HuH-7.5 (cell line): ENCODE measurements at places on chromosomes 4 and X.

DNA sequence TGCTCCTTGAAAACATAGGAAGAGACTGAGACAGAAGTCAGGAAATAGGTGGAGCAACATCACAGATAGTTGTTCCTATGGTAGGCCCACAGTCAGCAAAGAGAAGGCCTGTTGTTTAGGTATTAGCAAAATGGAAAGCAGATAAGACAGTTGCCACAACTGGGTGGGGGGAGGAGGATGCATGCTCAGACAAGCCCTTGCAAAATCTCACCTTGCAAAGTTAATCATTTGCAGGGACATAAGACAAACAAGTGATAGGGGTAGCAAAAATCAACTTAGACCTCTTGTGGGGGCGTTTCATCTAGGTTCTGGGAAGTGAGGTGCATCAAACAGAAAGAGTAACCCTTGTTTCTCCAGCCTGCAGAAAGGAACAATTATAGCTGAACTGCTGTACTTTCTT is 30.7 kb downstream of the SERPINA7 start:
- no peak for DNase-seq

GRCh38 chrX:40646489-40647306 is 663 bp downstream of the CXorf38 start:
- DNase-seq, result no peak

- no peak for DNase-seq
These were observed 22.7 kb upstream of the SEPSECS start for GRCh38 chr4:25182937-25183336.

- DNase-seq, result no peak
These were observed 82.4 kb downstream of the ATP10D start for GRCh38 chr4:47567511-47567910.

DNA sequence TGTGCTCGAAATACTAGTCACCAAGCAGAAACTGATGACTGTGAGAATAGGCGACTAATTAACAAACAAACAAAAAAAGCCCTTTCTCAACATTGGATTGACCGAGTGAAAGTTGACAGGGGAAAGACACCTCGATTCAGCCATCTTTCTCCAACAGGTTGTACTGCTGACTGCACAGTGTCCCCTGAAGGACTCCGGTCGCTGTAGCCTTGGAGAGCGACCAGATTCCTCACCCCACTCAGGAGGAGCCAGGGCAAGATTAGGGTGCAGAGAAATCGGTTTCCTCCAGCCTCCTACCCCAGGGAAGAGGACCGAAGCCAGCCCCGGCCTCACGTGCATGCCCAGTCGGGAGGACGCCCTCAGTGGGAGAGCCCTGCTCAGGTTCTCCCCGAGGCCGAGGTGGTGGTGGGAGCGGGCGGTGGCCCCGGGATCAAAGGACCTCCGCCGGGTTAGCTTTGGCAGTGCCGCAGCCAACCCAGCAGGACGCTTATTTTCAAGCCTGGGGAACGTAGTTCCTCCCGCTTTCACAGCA is 1.1 kb upstream of the RAP1GDS1 start:
- DNase-seq, result peak; percentile 49

DNA sequence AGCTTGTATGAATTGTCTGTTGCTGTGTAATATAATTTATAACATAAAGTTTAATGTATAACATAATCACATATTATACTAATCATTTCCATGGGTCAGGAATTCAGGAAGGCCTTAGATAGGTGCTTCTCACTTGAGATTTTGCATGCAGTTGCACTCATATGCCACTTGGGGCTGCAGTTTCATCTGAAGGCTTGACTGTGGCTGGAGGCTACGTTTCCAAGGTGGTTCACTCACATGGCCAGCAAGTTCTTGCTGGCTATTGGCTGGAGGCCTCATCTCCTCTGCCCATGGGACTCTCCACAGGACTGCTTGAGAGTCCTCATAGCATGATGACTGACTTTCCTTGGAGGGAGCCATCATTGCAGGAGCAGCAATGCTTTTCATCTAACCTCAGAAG is 53.4 kb upstream of the STX18 start:
- DNase-seq, result no peak

DNA sequence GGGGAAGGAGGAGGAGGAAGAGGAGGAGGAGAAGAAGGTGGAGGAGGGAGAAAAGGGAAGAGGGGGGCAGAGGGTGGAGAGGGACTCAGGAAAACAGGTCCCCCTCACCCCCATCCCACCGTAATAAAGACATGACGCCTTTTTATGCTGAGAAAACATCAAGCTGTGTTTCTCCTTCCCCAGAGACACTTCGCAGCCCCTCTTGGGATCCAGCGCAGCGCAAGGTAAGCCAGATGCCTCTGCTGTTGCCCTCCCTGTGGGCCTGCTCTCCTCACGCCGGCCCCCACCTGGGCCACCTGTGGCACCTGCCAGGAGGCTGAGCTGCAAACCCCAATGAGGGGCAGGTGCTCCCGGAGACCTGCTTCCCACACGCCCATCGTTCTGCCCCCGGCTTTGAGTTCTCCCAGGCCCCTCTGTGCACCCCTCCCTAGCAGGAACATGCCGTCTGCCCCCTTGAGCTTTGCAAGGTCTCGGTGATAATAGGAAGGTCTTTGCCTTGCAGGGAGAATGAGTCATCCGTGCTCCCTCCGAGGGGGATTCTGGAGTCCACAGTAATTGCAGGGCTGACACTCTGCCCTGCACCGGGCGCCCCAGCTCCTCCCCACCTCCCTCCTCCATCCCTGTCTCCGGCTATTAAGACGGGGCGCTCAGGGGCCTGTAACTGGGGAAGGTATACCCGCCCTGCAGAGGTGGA is 45.3 kb upstream of the SHOX start:
- no peak for DNase-seq
